Stimulated activated CD4-positive, alpha-beta T cell treated with anti-CD3 and anti-CD28 coated beads, Interleukin-2, amount 100 ng/mL, for 48 hours (primary cell): ENCODE measurements at places on chromosomes 6 and 20.

DNA sequence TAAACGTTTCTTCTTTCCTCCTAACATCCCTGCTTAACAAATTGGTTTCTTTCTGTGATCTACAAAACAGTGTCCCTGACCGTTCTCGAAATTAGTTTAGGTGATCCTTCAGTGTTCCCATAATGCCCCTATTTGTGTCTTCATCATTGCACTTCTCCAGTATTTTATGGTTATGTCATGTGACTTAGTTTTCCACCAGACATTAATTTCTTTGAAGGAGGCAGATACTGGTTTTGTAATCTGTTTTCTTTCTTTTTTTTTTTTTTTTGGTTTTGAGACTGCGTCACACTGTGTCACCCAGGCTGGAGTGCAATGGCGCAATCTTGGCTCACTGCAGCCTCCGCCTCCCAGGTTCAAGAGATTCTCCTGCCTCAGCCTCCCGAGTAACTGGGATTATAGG is 49.2 kb downstream of the FAM217A start:
- DNase-seq = no peak

- no peak for DNase-seq
Observed at GRCh38 chr6:31243508-31243907, 28.4 kb downstream of the HLA-C start.

DNA sequence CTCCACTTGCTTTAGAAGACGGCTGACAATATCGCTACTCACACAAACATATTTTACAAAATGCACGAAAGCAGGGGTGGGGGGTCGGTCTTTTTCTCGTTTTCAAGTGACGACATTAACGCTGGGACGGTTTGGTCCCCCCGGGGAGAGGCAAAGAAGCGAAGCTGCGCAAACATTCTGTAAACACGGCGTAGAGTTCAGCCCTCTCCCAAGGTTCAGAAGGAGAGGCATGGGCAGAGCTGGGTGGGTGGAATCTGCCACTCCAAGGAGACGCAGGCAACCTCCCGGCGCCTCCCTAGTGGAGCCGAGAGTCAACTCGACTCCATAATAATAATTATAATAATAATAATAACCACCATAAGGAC is 2.4 kb downstream of the NKX2-2 start:
- no peak for DNase-seq

- no peak for DNase-seq
Observed at GRCh38 chr6:22017272-22017671, 279.6 kb downstream of the PRL start.

DNA sequence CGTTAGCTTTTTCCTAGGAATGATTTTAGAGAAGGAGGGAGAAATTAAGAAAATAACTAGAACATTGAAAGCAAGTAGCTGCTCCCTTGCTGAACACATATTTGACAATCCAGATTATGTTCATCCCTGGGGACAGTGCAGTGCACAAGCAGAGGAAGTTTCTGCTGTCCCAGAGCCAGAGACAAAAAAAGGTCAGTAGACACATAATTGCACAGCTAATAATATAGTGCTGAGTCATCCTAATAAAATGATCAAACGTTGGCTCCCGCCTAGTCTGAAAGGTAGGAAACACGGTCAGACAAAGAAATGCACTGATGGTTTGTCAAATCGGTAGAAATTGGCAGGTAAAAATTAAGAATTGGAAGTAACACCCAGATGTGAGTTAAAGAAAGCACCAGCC is 21.7 kb upstream of the SSTR4 start:
- DNase-seq = no peak
